HuH-7 (cell line): ENCODE measurements at places on chromosomes 12 and 14.

DNA sequence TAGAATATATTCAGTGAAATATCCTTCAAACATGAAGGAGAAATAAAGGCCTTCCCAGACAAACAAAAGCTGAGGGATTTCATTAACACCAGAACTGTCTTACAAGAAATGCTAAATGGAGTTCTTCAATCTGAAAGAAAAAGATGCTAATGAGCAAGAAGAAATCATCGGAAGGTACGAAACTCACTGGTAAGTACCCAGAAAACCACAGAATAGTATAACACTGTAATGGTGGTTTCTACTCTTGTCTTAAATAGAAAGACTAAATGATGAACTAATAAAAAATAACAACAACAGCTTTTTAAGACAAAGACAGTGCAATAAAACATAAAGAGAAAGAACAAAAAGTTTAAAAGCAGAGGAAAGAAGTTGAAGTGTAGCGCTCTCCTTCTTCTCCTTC is 18.7 kb upstream of the RNF212B start:
- no peak for DNase-seq

DNA sequence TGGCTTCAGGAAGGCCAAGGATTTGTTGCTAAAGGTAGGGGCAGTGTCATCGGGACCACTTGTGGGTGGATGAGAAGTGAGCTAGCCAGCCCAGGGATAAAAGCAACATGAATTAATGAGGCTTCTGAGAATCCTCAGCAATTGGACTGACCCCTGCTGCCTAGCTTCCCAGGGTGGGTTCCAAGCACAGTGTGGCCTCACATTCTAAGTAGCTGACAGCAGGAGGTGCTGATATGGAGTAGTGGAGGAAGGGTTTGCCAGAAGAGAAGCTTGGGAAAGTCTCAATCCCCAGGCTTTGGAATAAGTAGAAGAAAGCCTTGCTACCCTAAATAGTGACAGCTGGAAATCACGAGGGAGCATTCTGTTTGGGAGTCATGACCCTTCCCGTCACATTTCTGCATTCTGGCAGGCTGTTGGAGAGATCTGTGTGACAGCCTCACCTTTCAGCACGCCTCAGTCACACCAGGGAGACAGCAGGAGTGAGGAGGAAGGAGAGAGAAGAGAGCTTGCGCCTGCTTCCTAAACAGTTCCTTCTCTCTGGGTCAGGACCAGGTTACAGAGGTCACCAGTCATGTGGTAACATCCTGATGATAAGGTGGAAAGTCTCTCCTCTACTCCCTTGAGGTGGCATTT is 31.2 kb downstream of the DACT1 start:
- DNase-seq, result no peak

- no peak for DNase-seq
Measured at GRCh38 chr12:89140141-89140540, 212.2 kb downstream of the DUSP6 start.

- no peak for DNase-seq
Measured at GRCh38 chr12:42564996-42565395, 24.6 kb downstream of the PRICKLE1 start.

GRCh38 chr12:96098631-96099030 is 63.2 kb upstream of the LTA4H start:
- DNase-seq, result no peak

- DNase-seq, result no peak
Measured at GRCh38 chr14:67241411-67242167, at the start of gene PALS1. Gene PALS1, plus strand, starts transcription at chr14:67241435. Its CDS starts 37,736 bp downstream, at chr14:67279171.

GRCh38 chr12:117470804-117471203 is 109.4 kb upstream of the NOS1 start:
- DNase-seq, result no peak
